ENCODE measurements at places on chromosomes 13 and 19.

- peak; percentile 99 for DNase-seq
These were observed 28.3 kb downstream of the ZNF507 start for GRCh38 chr19:32373585-32374295.

DNA sequence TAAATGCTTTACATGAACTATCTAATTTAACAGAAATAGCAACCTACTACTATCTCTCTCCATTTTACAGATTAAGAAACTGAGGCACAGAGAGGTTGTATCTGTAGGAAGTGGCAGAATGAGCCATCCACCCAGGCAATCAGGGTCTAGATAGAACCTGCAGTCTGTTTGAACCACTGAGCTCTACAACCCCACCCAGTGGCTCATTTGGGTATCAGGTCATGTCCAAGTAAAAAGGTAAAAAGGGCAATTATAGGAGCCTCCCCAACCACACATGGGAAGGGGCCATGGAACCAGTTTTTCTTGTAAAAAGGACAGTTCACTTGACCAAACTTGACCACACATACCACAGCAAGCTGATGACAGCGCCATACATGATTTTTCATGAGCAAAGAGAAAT, 92.9 kb upstream of the SGCG start:
- peak; percentile 25 for DNase-seq

DNA sequence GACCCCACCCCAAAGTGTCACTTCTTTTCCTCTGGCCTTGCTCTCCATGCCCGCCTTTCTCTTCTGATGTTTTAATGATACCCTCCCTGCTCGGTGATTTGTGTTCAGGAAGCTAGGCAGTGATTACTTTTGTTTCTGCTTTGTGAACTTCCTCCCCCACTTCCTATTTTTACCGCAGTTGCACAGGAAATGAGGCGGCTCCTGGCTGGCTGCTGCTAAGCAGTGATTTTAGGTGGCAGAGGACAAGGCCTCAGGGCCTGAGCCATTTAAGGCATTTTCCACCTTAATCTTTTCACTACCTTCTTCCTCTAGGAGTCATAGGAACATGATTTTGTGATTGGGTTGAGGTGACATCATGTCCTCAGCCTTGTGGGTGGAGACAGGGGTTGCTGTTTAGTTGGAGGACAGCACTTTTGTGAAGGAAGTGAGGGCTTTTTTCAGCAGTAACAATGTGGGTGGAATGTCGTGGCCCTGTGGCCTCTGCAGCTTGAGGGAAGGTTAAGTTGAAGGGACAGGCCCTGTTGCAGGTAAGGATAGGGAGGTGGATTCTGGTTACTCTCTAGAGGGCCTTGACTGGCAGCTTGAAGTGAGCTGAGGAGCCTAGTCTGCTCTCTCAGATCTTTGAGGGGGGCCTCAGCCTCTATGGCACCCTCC, 15.7 kb downstream of the GARRE1 start:
- peak; percentile 91 for DNase-seq

- DNase-seq = no peak
These were observed 15.4 kb downstream of the ANKRD24 start for GRCh38 chr19:4197625-4198466.

- no peak for DNase-seq
These were observed 3.6 kb downstream of the TLE2 start for GRCh38 chr19:3025549-3025886.

- DNase-seq = no peak
These were observed 135.0 kb downstream of the URI1 start for GRCh38 chr19:30076751-30077670.

GRCh38 chr13:39462428-39462827, 140.6 kb downstream of the LHFPL6 start:
- DNase-seq = no peak

DNA sequence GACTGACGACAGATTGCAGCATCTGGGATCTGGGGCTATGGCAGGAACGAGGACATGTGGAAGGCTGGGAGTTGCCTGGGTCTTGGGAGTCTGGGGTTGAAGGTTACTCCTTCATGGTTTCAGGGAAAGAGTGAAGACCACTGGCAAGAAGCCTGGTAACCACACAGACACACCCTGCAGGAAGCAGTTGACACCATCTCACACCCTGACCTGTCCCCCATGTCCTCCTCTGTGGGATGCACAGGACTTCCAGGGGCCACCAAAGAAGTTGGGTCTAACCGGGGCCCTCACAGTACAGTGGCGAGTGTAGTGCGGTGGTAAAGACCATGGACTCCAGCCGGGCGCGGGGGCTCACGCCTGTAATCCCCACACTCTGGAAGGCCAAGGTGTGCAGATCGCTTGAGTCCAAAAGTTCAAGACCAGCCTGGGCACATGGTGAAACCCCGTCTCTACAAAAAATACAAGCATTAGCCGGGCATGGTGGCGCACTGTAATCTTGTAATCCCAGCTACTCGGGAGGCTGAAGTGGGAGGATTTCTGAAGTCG, 10.6 kb upstream of the FFAR2 start:
- DNase-seq = no peak

- peak; percentile 3 for DNase-seq
These were observed 467.3 kb downstream of the DACH1 start for GRCh38 chr13:71399631-71400215.

- DNase-seq = no peak
These were observed 7.6 kb downstream of the EFNB2 start for GRCh38 chr13:106527826-106528225.

DNA sequence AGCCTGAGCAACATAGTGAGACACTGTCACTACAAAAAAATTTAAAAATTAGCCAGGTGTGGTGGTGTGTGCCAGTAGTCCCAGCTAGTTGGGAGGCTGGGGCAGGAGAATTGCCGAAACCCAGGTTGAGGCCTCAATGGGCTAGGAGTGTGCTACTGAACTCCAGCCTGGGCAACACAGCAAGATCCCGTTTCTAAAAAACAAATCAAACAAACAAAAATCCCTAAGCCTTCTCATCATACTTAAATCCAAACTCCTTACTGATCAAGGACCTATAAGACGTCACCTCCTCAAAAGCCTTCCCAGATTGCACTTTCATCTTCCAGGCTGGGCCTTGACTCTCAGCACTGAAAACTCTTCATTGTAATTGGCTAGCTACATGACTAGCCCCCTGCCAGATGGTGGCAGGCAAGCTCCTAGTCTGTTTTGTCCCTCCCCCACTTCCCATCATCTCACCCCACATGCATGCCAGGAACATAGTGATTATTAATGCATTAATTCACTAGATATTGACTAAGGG, 17.5 kb upstream of the NANOS3 start:
- peak; percentile 54 for DNase-seq

DNA sequence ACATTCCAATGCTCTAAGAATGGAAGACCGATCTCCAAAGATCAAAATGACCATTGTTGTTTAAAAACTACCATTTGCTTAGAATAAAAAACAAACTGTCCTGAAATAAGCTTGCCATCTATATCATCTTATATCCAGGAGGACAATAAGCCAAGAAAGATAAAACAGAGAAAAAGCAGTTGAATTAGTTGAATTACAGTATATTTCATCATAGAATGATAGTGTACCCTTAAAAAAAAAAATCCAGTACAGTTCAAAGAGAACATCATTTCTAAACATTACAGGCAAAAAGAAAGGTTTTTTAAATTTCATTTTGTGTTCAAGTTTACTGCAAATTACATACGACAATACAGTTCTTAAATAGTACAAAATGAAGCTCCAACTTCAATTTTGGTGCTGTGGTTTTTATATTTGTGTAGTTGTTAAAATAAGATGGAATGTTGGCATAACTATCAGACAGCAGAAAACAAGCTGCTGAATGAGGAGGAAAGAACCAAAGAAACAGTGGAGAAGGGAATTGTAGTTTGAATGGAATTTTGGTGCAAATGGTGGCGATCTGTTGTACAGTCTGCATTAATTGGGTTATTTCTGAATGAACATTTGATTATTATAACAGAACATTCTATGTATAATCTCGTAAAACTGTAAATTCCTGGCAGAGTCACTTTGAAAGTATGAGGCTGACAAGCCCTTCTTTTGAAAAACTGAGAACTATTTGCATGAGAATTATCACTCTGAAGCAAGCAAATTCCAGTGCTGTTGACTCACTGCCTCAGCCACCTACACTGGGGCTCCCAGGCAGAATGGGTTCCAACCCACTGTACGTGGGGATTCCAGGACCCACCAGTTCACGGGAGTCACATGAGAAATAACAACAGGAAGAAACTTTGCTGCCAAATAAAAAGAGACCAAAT, 37.7 kb downstream of the LHFPL6 start:
- peak; percentile 89 for DNase-seq

DNA sequence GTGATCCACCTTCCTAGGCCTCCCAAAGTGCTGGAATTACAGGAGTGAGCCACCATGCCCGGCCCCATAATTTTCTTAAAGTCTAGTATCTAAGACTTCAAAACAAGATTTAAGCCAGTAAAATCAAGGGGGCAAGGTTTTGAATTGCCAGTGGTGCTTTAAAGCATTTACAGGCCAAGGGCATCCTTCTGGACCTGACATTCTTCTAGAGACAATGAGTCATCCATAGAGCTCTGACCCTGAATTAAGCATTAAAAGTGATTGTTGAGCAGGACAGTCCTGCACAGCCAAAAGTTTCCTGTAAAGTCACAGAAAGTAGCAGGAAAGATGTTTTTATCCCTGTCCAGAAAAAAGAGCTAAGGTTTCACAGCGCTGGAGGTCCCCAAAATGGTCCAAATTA, 50.9 kb upstream of the ATP12A start:
- DNase-seq = peak; percentile 7

DNA sequence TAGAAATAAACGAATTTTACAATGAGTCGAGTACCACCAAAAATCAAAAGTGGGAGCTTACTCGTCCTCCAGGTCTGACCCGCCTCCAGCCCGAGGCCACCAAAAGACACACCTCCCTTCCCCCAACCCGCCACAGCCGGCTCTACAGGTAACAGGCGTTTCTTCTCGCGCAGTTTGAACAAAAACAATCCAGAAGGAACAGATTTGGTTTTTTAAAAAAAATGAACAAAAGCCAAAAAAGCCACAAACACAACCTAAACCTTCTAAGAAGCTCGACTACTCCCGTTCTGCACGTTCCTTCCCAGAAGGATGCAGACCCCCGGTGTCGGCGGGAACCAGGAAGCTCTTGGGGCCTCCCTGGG, 671 bp downstream of the ZDHHC20 start:
- peak; percentile 13 for DNase-seq

- DNase-seq = no peak
These were observed 41.9 kb downstream of the WASF3 start for GRCh38 chr13:26599403-26599802.

GRCh38 chr19:17390665-17391370, 3.2 kb downstream of the CCDC194 start:
- peak; percentile 80 for DNase-seq

DNA sequence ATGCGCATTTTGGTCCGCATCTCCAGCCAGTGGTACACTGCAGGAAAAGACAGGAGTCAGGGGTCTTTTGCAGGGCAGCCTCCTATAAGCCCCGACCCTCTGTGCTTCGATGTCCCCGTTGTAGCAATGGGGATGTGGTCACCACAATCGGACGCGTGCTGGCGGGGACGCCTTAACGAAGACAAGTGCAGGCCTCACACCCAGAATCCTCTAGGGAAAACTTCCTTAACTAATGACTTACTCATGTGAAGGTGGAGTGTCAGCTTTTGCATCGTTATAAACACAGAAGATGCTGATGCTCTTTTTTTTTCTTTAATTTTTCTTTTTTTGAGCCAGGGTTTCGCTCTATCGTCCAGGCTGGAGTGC, 22.1 kb downstream of the VASP start:
- DNase-seq = no peak

DNA sequence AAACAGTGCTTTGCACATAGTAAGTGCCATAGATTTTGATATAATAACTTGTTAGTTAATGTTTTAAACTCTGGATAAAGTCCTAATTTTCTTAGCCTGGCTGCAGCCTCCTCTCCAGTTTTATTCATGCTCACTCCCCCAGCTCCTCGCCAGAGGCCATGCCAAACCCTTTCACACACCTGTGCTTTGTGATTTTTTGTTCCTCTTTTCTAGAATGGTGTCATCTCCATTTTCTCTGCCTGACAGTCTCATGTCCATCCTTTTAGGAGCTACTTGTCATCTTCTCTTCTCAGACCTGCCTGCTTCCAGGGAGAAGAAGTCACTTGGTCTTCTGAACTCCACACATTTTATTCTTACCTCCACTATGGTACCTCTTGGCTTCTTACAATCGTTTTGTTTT, 55.8 kb upstream of the SPATA13 start:
- no peak for DNase-seq

DNA sequence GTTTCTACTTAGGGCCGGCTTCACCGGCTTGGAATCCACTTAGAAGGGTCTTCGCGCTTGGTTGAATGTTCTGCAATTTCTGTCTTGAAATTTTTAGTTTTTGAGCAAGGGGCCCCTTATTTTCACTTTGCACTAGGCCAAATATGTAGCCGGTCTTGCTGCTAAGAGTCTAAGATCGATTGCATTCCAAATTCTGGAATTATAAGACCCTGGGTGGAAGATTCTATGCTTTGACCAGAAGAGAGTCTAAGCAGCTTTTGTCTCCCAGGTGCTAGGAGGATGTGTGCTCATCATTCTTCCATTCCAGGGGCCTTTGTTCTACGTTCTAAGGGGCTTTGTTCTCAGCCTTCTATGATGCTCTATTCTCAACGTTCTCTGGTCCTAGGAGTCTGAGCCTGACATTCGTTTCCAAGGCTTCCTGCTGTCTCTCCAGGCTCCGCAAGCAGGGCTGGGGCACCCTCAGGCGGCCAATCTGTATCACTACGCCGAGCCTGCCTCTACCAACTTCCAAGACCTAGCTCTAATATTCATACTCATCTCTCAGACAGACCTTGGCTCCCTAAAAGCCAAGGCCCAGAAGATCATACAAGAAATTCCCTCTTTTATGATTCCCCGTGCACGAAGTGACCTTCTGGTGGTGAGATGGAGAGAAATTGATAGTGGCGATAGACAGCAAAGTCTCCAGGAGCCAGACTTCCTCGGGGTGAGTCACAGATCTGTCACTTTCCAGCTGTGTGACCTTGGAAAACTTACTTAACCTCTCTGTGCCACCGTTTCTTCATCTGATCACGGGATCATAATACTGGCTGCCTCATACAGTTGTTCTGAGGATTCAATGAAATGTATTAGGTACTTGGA, 982 bp upstream of the DACT3 start:
- DNase-seq = peak; percentile 87

DNA sequence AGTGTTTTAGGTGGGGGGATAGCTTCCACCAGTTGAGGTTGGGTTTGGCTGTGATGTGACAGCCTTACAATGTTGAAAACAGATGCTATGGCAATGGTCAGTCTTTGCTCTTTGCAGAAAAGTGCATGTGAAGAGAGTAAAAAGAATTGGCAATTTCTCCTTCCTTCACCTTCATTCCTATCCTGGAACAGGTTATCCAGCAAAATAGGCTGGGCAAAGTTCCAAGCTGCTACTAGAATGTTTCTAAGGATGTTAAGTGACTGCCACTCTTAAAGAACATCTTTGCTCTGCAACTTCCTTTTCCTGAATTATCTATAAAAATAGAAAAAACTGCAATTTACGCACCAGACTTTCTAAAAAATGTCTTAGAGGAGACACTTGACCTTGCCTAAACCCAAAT, 50.1 kb upstream of the MYCBP2 start:
- DNase-seq = no peak

GRCh38 chr19:15563325-15563794, 51.7 kb upstream of the CYP4F8 start:
- DNase-seq = no peak
